ENCODE measurements at places on chromosomes 11 and 22. TPM values are rescaled to one million over a fixed set of nuclear protein-coding genes. Genes with fewer than 3 reads are reported as not detected.

The C22orf42 gene
- not detected for total RNA-seq

The PACS1 gene
- total RNA-seq, result 7.5 TPM

The MIAT gene
- 0.57 TPM for total RNA-seq

The PLA2G6 gene
- 9.3 TPM for total RNA-seq

The PDE3B gene
- total RNA-seq, result 0.14 TPM

The APOBEC3C gene
- 7.5 TPM for total RNA-seq

The CDON gene
- 5.3 TPM for total RNA-seq

The INS gene
- not detected for total RNA-seq

The TMEM258 gene
- 38.6 TPM for total RNA-seq

The DBX1 gene
- total RNA-seq, result not detected

The SLC22A9 gene
- total RNA-seq, result not detected

The GPR83 gene
- 0.07 TPM for total RNA-seq

The FGF3 gene
- total RNA-seq, result not detected

The BBS1 gene
- total RNA-seq, result 20.1 TPM

The TBRG1 gene
- 28.4 TPM for total RNA-seq

The CTSC gene
- 82.7 TPM for total RNA-seq

The KCNE3 gene
- total RNA-seq, result 0.43 TPM

The CACNA1I gene
- not detected for total RNA-seq

The GAB4 gene
- not detected for total RNA-seq

The OR52N4 gene
- not detected for total RNA-seq

The ENTHD1 gene
- not detected for total RNA-seq

The OTUB1 gene
- 44.1 TPM for total RNA-seq

The NUP160 gene
- 32.5 TPM for total RNA-seq
